Airway epithelial cell (primary cell): ENCODE measurements at places on chromosomes 4 and X. TPM values are rescaled to one million over a fixed set of nuclear protein-coding genes. Genes with fewer than 3 reads are reported as not detected.

The FAM149A gene
- 1.3 and 2.4 TPM in 2 replicates for total RNA-seq

The MAGEA12 gene
- total RNA-seq, result not detected in 2 replicates

The GLA gene
- 34.4 and 46.2 TPM in 2 replicates for total RNA-seq

The CT83 gene
- total RNA-seq, result not detected in 2 replicates

The SYTL4 gene
- total RNA-seq, result 1.5 and 3.5 TPM in 2 replicates

The DRP2 gene
- total RNA-seq, result under 0.01 and 0.09 TPM in 2 replicates

The BLOC1S4 gene
- total RNA-seq, result 25.5 and 29.6 TPM in 2 replicates

The CXCL11 gene
- total RNA-seq, result 0.07 TPM in 1 of 2 replicates, not detected in the other

The HNRNPD gene
- total RNA-seq, result 70.4 and 72.1 TPM in 2 replicates

The NAP1L2 gene
- total RNA-seq, result 0.28 and 0.56 TPM in 2 replicates

The FAM193A gene
- total RNA-seq, result 7.5 and 10.4 TPM in 2 replicates

The CCSER1 gene
- total RNA-seq, result 1.4 TPM in 1 of 2 replicates, not detected in the other
